IPS DF 6.9 (cell line): ENCODE measurements at places on chromosomes 7 and 10.

- DNase-seq = no peak
These were observed 174.4 kb upstream of the LYZL2 start for GRCh38 chr10:30803892-30804322.

DNA sequence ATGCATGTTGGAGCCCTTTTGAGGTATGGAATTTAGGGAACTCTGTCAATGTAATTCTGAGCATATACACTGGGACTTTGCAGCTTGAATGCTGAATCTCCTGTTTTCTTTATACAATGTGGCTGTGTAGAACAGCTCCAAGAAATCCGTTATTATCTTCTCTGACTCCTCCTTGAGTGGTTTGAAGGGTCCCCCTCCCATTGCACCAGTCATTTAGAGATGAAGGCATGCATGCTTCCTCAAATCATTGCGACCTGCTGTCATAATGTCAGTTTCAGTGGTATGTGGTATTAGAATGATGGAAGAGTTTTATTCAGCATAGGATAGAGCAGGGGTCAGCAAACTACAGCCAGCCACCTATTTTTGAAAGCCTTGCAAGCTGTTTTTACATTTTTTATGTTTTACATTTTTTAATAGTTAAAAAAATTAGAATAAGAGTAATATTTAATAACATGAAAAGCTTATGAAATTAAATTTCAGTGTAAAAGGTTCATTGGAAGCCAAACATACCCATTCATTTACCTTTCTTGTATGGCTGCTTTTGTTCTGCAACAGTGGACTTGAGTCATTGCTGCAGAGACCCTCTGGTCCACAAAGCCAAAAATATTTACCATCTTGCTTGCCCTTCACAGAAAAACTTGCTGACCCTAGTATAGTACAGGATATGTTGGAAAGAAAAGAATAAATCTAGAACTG, 8.1 kb downstream of the STK17A start:
- DNase-seq = no peak

GRCh38 chr10:75294031-75294437, 58.3 kb upstream of the COMTD1 start:
- no peak for DNase-seq

GRCh38 chr10:131724169-131724545, 176.7 kb upstream of the PPP2R2D start:
- no peak for DNase-seq

DNA sequence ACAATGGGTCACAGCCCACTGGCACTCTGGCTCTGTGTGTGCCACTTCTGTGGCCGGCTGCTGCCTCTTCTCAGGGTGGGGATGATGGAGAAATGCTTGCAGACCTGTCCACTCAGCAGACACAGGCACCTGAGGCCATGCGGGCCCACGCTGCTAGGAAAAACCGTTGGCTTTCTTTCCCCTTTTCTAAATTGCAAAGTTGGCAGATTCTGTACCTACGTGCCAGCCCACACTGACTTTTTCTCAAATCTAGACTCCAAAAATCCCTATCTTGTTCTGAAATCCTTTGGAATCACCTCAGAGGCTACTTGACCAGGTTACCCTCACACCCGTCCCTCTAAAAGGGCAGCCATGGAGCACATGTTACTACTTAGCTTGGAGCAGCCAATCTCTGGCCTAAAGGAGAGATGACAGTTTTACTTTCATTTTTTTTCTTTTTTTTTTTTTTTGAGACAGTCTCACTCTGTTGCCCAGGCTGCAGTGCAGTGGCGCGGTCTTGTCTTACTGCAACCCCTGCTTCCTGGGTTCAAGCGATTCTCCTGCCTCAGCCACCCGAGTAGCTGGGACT, 99.4 kb downstream of the RNF216 start:
- DNase-seq = no peak

- DNase-seq = no peak
These were observed 86.5 kb upstream of the NMT2 start for GRCh38 chr10:15254808-15255648.

GRCh38 chr7:30423788-30424505, 54.6 kb downstream of the NOD1 start:
- DNase-seq = no peak

DNA sequence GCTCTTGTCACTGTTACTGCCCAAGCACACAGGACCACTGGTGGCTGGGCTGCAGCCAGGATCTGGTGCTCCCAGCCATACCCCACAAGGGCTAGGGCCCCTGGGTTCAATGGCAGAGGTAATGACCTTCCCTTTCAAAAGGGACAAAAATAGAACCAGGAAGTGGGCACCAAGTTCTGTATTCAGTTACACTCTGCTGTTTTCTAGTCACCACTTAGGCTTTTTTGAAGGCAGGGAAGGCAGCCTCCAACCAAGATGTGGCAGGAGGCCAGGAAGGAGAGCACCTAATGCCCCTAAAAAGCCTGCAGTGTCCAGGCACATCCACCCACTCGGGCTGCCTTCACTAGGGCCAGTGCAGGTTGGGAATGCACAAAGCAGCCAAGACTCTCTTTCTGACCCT, 47.8 kb downstream of the NOD1 start:
- no peak for DNase-seq

DNA sequence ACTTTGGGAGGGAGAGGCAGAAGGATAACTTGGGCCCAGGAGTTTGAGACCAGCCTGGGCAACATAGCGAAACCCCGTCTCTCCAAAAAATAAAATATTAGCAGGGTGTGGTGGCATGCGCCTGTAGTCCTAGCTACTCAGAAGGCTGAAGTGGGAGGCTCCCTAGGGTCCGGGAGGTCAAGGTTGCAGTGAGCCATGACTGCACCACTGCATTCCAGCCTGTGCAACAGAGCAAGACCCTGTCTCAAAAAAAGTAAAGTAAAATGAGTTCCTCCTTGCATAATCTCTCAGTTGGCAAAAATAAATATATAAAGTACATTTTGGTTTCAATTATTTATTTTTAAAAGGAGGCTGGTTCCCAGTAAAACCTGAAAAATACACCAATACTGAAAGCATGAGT, 11.8 kb downstream of the NANOS1 start:
- no peak for DNase-seq

DNA sequence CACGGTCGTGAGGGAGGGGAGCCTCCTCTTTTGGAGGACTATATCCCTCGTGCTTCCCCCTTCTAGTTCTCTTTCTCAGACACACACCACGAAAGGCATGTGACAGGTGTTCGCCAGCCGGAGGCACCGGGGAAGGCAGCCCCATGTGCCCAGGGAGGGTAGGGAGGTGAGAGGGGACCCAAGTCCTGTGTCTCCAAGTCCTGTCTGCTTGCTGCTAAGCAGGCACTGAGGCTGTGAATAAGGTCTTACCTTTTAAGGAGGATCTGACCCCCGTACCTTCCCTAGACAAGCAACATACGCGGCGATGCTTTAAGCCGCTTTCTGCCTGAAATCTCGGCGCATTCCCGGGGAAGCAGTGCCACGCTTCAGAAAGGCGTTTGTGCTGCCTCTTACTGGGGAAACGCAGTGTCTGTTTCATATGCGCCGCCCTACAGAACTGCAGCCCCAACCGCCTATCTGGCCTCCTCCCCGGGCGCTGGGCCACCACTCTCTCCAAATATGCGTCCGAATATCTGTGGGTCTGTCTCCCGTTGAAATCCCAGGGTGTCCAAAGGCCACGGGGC, 770 bp downstream of the PLXNA4 start:
- no peak for DNase-seq

DNA sequence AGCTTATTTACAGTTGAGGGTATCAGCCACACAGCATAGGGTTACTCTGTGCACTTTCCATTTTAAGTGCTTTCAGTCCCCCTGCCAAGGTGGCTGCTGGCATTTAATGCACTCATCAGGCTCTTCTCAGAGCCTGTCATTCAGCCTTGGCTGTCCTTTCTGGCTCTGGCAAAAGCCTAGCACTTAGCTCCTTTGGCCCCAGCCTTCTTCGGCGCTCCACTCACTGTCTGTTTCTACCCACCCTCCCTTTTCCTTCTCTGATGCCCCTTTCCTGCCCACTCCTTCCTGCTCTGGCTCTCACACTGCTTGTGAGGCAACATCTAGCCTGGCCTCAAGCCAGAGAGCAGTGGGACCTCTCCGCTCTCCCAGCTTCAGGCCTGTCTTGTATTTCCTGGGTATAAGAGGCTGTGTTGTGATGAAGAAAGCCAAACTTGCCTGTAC, 60.2 kb downstream of the WIPF3 start:
- no peak for DNase-seq

GRCh38 chr10:68327889-68328786, 3.7 kb upstream of the HNRNPH3 start:
- DNase-seq = no peak

- no peak for DNase-seq
These were observed 40.0 kb upstream of the BAMBI start for GRCh38 chr10:28637346-28637745.

DNA sequence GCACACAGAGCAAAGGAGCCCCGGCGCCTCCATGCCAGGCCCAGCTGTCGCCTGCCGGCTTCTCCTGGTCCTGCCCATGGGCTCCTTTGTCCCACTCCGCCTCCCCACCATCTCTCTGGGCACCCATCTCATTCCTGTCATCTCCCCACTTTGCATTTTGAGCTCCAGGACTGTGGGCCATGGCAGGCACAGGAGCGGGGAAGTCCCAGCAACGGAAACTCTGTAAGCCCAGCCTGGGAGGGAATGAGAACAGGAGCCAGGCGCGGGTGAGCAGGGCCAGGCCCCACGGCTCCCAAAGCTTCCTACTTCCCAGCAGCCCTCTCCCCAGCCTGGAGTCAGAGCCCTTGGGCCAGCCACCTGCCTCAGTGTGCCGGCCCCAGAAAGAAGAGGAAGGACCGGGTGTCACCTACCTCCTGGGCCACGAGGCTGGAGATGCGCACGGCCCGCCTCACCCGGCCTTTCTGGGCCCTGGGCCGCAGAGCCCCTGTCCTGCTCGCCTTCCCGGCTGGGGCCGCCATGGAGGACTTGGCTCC, 23.1 kb downstream of the KCNH2 start:
- no peak for DNase-seq

DNA sequence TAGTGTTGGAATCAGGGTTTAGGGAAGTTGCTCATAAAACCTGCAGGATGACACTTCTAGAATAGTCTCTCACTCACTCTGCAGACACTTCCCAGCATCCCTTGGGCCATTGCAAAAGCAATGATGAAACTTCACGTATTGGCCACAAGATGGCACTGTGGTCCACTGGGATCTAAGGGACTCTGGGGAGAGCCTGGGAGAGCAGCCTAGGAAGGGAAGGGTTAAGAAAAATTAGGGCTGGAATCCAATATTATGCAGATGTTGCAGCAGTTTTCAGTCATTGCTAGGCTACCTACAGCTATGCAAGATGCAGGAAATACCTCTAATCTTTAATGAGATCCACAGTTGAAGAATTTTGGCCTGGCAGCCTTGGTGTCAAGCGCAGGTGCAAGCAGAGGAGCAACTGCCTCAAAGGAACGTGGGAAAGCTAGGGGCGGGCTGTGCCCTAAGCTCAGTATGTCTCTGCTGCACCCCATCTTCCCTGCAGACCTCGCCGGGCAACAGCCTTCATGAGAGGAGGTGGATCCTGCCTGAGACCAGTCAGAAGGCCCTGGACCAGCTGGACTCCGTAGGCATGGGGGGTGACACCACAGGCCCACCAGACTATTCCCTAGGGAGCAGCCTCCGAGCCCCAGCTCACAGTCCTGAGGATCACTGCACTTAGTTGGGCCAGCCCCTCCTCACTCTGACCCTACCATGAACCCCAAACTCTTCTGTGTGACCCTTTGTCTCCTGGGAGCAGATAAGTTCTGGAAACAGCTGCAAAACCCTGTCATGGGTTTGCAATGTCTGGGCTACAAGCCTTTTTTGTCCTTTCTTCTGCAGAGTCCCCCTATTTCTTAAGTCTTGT, 127.9 kb upstream of the PRSS58 start:
- peak; percentile 57 for DNase-seq

- no peak for DNase-seq
These were observed 17.8 kb downstream of the NPSR1 start for GRCh38 chr7:34675749-34676374.

DNA sequence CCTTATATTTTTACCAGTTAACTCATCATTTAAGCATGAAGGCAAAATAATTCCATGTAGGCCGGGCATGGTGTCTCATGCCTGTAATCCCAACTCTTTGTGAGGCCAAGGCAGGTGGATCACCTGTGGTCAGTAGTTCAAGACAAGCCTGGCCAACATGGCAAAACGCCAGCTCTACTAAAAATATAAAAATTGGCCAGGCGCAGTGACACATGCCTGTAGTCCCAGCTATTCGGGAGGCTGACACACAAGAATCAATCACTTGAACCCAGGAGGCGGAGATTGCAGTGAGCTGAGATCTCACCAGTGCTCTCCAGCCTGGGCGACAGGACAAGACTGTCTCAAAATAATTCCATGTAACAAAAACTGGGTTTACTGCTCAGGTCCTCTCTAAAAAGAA, 18.3 kb downstream of the HNRNPA2B1 start:
- no peak for DNase-seq

DNA sequence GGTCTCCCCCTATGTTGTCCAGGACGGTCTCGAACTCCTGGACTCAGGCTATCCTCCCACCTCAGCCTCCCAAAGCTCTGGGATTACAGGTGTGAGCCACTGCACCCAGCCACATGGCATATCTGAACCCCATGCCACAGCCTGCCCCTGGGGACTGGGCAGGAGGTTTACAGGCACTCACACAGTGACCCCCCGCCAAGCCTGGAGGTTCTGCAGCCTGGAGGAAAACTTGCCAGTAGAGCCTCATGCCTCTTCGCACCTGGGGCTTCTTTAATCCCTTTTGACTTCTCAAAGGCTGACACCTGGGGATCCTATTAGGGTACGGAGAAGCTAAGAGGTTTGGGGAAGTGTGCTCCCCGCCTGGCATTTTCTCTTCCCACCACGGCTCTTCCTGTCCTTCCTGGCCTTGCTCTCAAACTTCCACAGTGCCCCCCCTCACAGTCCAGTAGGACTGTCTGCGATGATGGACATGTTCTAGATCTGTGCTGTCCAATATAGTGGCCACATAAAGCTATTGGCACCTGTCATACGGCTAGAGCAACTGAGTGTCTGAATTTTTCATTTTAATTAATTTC, 11.4 kb upstream of the KCP start:
- DNase-seq = no peak
